ENCODE measurements at places on chromosomes 2 and 18.

GRCh38 chr2:10286216-10287037, 16.3 kb upstream of the HPCAL1 start:
- DNase-seq = no peak

- DNase-seq = no peak
Measured at GRCh38 chr2:238128534-238129001, 9.9 kb upstream of the KLHL30 start.

GRCh38 chr2:58701688-58702301, 460.7 kb upstream of the FANCL start:
- DNase-seq = no peak

DNA sequence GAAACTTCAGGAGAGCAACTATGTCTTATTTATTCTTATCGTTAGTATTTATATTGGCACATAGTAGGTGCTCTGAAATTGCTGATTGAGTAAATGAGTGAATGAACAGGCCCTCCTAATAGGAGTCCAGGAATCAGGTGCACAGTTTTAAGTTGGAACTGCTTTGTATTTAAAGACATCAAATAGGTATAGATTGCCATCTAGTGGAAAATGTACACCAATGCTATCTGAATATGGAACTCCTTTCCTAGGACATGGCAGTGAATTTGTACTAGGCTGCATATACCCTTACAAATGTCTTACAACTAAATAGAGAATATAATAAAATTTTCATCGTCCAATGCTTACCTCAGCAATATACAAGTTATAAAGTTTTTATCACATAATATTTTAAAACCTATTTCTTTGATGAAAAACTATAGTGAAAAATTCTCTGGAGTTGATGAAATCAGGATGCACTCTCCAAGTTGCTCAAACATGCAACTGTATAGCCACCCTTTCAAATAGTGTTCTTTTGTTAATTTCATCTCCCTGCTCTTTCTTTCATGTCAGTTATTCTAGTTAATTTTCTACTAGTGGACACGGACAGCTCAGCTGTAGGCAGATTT, 318.9 kb upstream of the SYT4 start:
- DNase-seq = no peak

GRCh38 chr2:237513693-237514092, 26.6 kb downstream of the MLPH start:
- DNase-seq = no peak

GRCh38 chr2:238581126-238581525, 154.4 kb downstream of the ASB1 start:
- no peak for DNase-seq

DNA sequence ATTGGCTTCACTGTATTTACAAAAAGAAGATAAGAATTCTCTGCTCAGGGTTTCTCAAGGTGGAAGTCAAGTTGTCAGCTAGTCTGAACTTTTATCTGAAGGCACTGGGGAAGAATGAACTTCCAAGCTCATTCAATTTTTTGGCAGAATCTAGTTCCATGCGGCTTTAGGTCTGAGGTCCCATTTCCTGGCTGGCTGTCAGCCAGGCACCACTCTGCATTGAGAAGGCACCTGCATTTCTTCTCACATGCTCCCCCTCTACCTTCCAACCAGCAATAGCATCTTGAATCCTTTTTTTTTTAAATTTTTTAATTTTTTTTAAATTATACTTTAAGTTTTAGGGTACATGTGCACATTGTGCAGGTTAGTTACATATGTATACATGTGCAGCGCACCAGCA, 46.2 kb upstream of the RPE start:
- no peak for DNase-seq

DNA sequence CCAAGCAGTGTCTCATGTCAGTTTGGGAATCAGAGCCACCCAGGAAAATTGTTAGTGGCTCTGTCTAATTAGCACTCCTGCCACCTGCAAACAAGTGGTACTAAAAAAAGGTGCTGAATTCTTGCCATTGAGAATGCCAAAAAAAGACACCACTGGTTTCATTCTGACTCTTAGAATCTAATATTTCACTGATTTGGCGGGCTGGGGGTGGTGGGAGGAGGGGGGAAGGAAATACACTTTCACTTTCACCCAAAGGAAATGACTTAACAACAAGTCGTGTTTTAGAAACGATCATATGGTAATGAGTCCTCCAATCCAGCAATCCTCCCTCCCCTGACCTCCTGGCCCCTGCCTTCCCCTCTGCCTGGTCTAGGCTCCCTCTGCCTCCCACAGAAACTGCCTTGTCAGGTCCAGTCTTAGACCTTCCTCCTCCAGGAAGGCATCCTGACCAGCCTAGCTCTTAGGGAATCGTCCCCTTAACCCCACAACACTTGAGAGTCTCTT, 4.4 kb upstream of the KLHL29 start:
- DNase-seq = no peak

GRCh38 chr2:170224692-170225294, 46.8 kb downstream of the MYO3B start:
- DNase-seq = no peak

- no peak for DNase-seq
Measured at GRCh38 chr2:22215517-22215916, 1091.7 kb downstream of the TDRD15 start.

DNA sequence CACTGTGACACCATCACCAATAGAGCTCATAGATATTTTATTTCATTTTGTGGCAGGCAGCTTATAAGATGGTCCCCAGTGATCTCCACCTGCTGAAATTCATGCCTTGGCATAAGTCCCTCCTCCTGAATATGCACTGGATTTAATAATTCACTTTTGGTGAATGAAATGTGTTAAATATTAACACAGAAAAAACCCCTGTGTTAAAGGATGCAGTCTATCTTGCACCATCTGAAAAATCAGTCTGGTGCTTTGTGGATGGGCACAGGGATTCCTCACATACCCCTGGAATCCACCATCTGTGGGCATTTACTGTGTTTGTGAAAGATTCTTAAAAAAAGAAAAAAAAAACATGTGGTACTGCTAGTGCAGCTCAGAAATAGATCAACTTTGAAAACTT, 26.1 kb upstream of the WIPF1 start:
- no peak for DNase-seq

- no peak for DNase-seq
Measured at GRCh38 chr2:236627841-236628240, 58.2 kb downstream of the ACKR3 start.

- no peak for DNase-seq
Measured at GRCh38 chr2:110980339-110981062, 140.2 kb upstream of the BCL2L11 start.

DNA sequence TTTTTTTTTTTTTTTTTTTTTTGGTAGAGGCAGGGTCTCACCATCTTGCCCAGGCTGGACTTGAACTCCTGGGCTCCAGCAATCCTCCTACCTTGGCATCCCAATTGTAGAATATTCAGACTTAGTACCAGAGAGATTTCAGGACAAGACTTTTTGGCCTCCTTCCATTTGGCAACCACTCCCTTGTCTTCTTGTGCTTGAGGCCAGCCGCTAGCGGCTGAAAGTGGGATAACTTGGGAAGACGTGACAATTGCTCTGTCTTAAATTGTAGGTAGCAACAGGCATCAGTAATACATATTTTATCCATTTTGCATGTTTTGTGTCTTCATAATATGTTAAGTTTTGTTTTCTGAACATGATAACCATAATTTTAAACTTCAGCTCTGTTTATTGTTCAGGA, 53.3 kb upstream of the TTN start:
- DNase-seq = no peak

- DNase-seq = no peak
Measured at GRCh38 chr2:160064916-160065315, 2.5 kb upstream of the PLA2R1 start.

GRCh38 chr2:30677231-30677630, 130.0 kb downstream of the CAPN13 start:
- DNase-seq = no peak
